CD4-positive, alpha-beta T cell treated with Interleukin-4 for 4 hours (primary cell): ENCODE measurements at places on chromosomes 2 and 18.

- DNase-seq, result no peak
Observed at GRCh38 chr2:128628996-128629395, 310.3 kb upstream of the HS6ST1 start.

DNA sequence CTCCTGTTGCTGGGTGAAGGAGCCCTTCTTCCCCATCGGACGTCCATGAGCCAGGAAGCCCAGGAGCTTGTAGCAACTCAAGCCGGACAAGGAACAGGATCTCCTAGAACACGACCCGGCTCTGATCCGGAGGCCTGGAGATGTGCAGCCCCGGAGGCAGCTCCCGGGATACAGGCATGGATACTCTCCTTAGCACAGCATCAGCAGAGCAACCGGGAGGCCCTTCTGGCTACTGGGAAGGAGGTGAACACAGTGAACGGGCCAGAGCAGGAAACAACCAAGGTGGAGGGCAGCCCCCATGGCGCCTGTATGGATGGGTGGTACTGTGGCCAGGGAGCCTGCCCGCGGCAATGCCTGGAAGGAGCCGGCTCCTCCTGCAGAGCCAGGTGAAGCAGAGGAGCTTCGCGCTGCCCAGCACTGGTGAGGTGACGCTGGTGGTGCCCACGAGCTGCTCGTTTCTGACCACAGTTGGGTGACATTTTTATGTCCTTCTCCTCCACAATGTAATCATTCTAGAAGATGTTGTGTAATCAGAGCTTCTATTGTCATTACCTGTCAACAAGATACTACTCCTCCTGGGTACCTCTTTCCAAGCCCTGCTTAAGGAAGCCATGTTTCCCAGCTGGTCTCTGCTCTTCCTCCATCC is 94.3 kb downstream of the TWIST2 start:
- no peak for DNase-seq

DNA sequence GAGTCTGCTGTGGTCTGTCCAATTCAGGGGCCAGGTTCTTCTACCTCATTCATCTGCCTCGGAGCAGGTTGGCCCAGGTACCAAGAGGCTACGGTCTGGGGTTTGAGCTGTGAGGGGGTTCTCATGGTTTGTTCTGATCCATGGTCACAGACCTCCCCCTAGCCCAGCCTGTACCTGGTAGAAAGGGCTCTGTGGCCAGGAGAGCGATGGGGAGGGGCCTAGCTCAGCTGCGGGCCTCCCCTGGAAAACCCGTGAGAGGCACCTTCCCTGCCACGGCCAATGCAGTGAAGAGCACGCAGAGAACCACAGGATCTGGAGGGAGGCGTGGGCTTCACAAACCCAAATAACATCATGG is 19.6 kb upstream of the ALLC start:
- no peak for DNase-seq

DNA sequence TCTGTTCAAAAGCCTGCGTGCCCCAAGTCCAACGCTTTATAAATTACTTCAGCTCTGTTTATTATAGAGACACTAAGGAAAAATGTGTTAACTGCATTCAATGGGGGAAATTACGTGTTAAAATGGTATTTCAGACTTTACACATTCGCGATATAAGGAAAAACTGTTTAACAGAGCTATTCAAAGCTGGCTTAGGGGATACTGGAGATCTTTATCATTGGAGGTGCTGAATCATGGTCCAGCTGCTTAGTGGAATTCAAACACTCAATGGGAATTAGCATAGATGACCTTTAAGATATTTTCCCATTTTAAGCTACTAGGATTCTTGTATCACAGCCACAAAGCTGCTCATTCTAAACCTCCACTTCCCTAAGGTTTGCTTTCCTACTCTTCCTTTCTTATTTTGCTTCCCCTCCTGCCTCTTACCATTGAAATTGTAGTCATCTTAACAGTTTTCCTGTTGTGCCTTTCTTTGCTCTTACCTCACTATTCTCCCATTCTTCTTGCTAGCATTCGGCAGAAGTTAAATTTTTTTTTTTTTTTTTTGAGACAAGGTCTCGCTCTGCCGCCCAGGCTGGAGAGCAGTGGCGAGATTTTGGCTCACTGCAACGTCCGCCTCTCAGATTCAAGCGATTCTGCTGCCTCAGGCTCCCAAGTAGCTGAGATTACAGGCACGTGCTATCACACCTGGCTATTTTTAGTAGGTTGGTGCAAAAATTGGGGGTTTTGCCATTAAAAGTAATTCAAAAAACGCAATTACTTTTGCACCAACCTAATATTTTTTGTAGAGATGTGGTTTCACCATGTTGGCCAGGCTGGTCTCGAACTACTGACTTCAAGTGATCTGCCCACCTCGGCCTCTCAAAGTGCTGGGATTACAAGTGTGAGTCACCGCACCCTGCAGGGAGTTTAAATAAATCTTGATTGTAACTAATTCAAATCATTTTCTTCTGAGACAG is 6.5 kb downstream of the SULT6B1 start:
- no peak for DNase-seq

DNA sequence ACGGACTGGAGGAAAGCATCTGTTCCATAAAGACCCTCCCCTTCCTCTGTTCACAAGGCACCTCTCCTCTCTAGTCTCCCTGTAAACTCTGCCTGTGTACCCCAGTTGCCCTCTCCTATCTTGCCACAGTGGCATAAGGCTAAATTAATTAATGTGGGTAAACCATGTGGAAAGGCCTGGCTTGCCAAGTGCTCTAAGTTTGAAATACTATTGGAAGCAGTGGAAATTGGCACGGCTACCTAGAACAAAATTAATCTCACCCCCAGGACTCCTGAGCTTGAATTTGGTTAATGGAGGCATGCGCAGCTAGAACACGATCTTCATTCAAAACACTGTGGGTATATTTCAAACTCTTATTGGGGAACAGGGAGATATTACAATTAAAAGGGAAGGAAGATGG is 19.2 kb upstream of the SLC14A2 start:
- DNase-seq, result no peak

DNA sequence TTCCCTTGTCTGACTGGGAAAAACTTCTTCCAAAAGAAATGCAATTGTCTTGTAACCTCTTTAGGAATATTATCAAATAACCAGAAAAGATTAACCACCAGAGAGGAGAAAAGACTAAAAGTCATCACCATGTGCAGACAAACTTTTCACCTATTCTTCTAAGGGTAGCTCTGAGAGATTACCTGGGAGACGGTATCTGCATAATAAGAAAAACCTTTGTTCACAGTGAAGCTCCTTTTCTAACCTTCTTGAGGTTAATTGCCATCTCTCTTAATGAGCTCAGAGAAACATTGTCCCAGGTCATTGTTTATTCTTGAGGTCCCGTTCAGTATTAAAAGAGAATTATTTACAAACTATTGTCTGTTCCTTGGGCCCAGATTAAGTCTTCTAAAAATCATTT is 1091.2 kb upstream of the LRRTM1 start:
- no peak for DNase-seq

DNA sequence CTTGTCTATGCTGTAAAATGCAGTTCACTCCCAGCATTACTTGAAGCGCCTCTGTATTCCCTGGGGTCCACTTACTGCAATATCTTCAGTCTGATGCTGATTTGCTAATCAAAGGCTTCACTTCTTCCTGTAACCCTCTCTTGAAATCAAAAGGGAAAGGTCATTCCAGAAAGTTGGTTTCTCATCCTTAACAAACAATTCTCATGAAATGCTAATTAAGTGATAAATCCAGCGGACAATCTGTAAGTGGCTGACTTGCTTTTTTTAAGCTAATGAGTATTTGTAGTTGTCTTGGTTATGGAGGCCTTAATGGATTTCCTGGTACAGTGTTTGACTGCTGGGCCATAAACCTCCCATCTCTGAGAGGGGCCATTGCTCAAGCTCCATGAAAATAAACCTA is 499.6 kb upstream of the HS6ST1 start:
- DNase-seq, result no peak

DNA sequence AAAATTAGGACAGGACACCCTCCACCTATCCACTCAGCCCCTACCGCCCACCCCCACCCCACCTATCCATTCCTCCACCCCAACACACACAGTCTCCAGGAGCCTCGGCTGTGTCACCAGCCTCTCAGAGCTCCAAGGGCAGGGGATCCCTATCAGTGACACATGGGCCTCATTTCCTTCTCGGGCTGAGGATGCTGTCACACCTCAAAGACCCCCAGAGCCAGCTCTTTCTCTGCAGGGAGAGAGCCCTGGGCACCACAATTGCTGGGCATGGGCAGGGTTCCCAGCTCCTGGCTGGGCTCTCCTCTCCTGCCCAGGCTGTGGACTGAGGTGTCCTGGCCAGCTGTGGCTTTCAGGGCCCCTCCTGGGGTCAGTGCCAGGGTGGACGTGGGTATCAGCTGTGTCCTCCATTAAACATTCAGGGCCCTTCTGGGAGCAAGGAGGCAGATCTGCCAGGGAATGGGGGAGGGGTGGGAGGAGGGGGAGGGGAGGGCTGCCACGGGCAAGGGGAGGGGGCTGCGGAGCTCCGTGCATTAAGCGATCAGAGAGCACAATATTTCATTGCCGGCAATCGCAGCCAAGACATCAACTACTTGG is 14.3 kb upstream of the ECEL1 start:
- DNase-seq, result no peak

GRCh38 chr18:44844486-44844885 is 163.8 kb downstream of the SETBP1 start:
- no peak for DNase-seq

GRCh38 chr2:187775196-187775595 is 221.0 kb upstream of the TFPI start:
- DNase-seq, result no peak

- peak; percentile 55 for DNase-seq
Observed at GRCh38 chr2:234444893-234445292, 52.0 kb downstream of the ARL4C start.

DNA sequence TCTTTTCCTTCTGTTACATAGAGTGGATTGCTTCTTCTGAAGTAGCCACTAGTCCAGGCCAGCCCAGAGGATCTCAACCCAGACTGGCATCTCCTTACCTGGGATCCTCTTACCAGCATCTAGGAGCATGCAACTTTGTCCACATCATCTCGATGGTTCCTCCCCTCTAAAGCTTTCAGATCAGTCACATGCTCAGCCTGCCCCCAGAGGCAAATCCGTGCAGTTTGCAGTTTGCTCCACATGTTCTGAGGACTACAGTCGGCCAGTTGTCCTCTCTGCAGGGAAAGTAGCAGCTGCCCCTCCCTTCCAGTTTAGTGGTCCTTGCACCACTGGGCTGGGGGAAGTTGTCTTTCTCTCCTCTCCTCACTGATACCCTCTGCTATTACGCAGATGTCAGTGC is 259.8 kb upstream of the APCDD1 start:
- DNase-seq, result no peak

DNA sequence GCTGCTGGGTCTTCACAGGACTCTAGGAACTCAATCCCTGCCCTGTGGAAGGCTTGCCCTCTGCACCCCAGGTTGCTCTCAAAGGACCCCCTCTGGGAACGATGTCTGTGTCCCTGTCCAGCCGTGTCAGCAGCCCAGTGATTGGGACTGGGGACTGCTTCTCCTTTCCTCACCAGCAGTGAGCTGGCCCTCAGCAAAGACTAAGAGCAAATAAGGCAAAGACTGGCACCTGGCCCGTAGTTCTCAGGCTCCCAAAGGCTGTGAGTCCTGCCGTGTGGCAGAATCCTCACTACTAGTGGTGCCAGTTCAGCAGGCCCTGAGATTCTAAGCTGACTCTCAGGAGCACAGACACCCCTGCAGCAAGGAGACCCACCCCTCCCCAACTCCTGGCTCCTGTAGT is 47.8 kb downstream of the TMEM163 start:
- no peak for DNase-seq

DNA sequence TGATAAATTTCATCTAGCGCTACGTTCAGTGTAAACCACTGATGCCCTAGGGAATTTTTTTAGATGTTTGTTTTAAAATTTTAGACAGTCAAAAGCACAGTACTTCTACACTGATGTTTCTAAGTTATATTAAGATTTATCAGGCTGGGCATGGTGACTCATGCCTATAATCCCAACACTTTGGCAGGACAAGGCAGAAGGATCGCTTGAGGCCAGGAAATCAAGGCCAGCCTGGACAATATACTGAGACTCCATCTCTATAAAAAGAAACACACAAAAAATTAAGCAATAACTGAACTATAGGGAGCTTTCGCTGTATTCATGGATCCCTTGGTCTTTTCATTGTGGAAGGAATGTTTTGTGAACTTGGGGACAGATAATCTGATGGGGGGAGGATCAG is 50.6 kb upstream of the MAPRE2 start:
- DNase-seq, result no peak

DNA sequence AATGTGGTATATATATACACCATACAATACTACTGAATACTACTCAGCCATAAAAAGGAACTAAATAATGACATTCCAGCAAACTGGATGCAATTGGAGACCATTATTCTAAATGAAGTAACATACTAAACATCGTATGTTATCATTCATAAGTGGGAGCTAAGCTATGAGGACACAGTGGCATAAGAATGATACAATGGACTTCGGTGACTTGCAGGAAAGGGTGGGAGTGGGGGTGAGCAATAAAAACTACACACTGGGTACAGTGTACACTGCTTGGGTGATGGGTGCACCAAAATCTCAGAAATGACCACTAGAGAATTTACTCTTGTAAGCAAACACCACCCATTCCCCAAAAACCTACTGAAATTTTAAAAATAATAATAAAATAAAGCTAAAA is 87.9 kb downstream of the RAB31 start:
- no peak for DNase-seq

- DNase-seq, result peak; percentile 51
Observed at GRCh38 chr18:63216516-63217311, 102.9 kb downstream of the BCL2 start.

- no peak for DNase-seq
Observed at GRCh38 chr2:4174796-4175195, 471.4 kb downstream of the DCDC2C start.

DNA sequence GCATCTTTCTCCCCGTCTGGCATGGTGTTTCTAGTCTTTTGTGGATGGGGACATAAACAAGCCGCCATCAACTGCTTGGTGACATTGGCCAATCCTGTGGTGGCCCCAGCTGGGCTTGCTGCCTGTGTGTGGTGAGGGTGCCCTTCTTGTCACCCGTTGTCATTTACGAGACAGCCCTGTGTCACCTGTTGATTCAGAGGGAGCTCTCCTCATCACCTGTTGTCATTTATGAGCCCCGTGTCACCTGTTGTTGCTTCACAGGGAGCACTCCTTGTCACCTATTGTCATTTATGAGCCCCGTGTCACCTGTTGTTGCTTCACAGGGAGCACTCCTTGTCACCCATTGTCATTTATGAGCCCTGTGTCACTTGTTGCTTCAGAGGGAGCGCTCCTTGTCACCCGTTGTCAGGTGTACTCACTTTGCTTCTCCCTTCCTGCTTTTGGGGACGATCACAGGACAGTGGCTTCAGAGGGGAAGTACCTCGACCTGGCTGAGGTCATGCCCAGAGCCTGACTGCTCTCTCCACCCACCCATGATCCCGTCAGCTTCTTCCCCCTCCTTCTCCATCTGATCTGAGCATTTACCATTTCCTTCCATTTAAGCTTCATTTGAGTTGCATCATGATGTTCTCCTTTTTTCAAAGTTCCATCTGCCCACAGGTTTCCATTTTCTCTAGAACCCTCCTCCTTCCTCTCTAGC is 29.1 kb downstream of the HPCAL1 start:
- peak; percentile 53 for DNase-seq

- DNase-seq, result no peak
Observed at GRCh38 chr18:3605486-3605952, 155.5 kb downstream of the TGIF1 start.

- DNase-seq, result peak; percentile 82
Observed at GRCh38 chr2:178414266-178415247, 36.4 kb downstream of the PRKRA start.
